ENCODE measurements at places on chromosomes 1 and 21.

DNA sequence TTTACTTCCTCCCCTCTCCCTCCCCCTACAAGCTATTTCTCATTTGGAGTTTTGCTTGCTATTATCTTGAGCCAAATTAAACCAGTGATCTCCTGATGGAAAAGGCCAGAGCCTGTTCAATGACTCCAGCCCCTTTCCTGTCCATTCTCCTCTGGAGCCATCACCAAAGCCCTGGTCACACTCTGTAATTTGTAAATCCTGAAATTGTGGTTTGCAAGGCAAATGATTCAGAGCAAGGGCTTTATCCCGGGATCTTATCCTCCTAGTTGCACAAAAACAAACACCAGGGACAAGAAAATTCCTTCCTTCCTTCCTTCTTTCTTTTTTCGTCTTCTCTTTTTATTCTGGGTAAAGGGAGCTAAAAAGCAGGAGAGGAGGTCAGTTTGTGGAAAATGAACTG is 366.1 kb upstream of the ST6GALNAC5 start:
- DNase-seq: no peak

DNA sequence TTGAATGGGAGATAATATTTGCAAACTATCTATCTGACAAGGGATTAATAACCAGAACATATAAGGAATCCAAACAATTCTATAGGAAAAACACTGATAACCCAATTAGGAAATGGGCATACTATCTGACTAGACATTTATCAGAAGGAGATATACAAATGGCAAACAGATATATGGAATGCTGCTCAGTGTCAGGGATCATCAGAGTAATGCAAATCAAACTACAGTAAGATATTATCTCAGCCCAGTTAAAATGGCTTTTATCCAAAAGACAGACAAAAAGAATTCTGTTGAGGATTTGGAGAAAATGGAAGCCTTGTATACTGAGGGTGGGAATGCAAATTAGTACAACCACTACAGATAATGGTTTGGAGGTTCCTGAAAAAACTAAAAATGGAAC is 758.0 kb upstream of the B3GALT2 start:
- DNase-seq: no peak

- DNase-seq: no peak
Observed at GRCh38 chr1:115133440-115133839, 44.1 kb upstream of the TSPAN2 start.

DNA sequence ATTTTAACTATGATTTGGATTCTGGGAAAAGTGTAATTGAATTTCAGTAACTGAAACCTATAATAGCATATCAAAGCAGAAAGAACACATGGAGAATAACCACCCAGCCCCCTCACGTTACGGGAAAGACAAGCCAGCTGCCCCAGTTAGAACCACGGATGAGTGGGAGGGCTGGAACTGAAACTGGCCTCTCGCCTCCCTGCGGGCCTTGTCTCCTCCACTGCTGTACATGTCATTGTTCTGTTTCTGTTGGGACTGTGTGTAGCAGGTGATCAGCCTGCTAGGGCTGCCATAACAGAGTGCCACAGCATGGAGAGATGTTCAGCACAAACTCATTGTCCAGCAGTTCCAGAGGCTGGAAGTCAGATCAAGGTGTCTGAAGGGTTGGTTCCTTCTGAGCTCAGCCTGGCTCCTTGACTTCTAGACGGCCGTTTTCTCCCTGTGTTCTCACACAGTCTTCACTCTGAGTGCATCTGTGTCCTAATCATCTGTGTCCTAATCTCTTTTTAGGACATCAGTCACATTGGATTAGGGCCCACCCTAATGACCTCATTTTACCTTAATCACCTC is 52.4 kb downstream of the MAP3K21 start:
- no peak for DNase-seq

DNA sequence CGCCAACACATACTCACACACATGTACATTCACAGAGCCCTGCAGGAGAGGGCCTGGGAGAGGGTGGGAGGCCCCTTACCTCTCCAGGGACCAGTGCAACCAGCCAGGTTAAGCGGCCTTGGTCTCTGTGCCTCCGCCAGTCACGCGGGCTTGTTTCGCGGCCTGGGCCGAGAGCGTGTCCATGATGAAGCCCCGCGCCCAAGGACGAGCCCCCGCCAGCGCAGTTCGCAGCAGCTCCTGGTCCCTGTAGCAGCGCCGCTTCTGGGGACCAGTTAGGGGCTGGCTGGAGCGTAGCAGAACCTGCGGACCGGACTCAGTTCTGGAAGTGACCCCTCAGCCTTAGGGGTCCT is 7.3 kb upstream of the FAM167B start:
- DNase-seq: no peak

GRCh38 chr1:168485048-168485447 is 58.7 kb downstream of the XCL2 start:
- no peak for DNase-seq

DNA sequence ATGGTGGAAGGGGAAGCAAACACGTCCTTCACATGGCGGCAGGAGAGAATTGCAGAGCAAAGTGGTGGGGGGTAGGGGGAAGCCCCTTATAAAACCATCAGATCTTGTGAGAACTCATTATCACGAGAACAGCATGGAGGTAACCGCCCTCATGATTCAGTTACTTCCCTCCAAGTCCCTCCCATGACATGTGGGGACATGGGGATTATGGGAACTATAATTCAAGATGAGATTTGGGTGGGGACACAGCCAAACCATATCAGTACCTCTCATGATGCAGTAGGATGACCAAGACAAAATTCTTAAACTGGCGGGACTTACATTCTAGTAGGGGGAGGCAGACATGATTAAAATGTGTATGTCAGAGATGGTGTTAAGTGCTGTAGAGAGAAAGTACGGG is 38.8 kb downstream of the WNT4 start:
- DNase-seq: no peak

DNA sequence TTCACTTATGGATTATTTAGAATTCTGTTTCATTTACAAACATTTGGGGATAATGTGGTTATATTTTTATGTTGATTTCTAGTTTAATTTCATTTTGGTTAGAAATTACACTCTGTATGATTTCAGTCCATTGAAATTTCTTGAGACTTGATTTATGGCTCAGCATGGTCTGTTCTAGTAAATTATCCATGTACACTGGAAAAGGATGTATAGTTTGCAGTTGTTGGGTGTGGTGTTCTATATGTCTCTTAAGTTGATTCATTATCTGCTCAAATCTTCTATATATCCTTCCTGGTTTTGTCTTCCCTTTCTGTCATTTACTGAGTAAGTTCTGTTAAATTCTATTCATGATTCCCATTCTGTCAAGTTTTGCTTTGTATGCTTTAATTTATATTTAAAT is 52.3 kb downstream of the RAP1A start:
- no peak for DNase-seq

- DNase-seq: no peak
Observed at GRCh38 chr1:215545096-215545495, 22.0 kb upstream of the KCTD3 start.

DNA sequence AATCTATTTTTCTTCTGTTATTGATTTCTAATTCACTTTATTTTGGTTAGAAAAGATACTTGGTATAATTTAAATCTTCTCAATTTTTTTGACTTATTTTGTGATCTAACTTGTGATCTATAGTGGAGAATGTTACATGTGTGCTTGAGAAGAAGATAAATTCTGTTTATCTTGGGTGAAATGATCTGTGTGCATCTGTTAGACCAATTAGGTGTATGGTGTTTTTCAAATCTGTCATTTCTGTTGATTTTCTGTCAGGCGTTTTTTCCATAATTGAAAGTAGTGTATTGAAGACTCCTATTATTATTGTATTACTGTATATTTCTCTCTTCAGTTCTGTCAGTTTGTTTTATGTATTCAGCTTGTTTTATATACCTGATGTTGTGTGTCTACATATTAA is 1668.3 kb downstream of the PLA2G4A start:
- no peak for DNase-seq

DNA sequence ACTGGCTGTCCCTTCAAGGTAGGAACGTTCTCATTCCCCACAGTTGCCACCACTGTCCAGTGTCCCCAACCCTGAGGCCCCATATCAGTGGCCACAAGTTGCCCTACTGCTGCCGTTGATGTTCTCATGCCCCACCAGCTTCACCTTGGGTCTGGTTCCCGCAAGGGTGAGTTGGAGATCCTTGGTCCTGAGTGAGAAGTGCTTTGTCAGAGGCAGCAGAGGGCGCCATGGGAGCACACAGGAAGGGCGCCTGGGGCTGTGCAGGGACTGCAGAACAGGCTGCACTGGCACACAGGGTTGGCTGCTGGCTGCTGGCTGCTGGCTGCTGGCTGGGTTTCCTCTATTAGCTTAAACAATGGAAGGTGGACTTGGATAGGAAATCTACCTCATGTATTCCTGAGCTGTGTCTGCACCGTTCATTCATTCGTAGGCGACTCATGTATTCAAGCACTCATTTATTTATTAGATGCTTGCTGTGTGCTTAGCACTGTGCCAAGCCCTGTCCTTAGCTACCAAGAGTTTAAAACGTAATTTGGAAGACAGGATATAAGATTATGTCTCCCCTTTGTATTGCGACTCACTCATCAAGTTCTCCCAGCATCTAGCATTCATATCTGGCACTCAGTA is 2.1 kb upstream of the S100A9 start:
- peak; percentile 60 for DNase-seq

GRCh38 chr1:27552911-27553420 is 51.0 kb downstream of the AHDC1 start:
- no peak for DNase-seq

GRCh38 chr1:85621430-85621829 is 40.9 kb downstream of the CCN1 start:
- DNase-seq: no peak

GRCh38 chr1:32709476-32709875 is 6.9 kb upstream of the SYNC start:
- DNase-seq: no peak

DNA sequence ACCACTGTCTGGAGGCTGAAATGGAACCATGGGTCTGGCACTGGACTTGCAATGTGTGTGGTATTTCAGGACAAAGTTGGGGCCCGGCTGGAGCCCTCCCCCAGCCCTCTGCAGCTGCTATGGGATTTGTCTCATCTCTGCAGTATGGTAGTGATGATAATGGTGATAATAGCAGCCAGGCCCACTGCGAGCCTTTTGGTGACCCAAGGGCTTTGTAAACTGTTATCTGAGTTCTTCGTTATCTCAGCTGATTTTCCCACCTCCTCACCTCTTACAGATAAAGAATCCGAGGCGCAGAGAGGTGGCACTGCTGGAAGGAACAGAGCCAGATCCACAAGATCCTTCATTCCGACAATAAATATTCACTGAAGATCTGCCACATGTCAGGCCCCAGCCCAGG is 11.7 kb upstream of the WNT4 start:
- no peak for DNase-seq

GRCh38 chr1:8554956-8555534 is 237.1 kb downstream of the SLC45A1 start:
- no peak for DNase-seq
